ENCODE measurements at places on chromosomes 16 and 17.
A peak's percentile ranks its signal among the peaks of the same experiment; 100 is the strongest.

- DNase-seq = no peak
Measured at GRCh38 chr16:49961089-49961488, 63.9 kb upstream of the CNEP1R1 start.

GRCh38 chr17:75872434-75873351, 5.7 kb downstream of the TRIM47 start:
- DNase-seq = no peak

DNA sequence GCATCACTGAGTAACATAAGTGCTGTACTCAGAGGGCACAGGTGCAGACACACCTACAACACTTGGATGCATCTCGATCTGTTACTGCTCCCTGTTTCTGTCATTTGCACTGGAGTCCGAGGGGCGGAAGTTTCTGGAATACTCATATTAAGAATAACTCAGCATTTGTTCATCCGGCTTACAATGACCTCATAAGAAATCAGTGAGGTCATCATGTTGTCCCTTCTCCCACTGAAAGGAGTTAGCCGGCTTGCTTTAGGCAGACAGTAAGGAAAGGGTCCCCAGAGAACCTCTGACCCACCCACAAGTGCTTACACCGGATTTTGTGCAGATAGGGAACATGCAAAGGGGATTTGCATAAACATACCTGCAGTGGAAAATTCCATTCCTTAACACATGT, 344.7 kb downstream of the HAPSTR1 start:
- DNase-seq = no peak

GRCh38 chr17:27355419-27355818, 61.5 kb downstream of the WSB1 start:
- DNase-seq = no peak

DNA sequence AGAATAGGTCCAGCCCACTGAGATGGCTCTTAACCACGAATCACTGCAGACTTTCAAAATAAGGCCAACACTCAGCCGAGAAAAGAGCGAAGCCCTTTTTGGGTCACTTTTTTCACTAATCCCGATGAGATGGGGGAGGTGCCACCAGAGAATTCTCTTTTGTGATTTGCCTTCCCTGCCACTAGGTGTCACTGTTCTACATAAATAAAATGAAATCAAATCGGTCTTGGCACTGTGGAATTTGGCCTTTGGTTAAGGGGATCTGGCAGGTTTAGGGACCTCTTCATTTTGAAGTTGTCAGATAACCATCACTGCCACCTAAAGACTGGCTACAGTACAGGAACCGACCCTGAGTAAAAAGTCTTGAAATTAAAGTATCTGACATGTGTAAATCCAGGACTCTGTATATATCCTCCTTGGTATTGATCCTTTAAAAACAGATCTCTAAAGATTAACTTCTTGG, 147.0 kb downstream of the HS3ST4 start:
- no peak for DNase-seq

DNA sequence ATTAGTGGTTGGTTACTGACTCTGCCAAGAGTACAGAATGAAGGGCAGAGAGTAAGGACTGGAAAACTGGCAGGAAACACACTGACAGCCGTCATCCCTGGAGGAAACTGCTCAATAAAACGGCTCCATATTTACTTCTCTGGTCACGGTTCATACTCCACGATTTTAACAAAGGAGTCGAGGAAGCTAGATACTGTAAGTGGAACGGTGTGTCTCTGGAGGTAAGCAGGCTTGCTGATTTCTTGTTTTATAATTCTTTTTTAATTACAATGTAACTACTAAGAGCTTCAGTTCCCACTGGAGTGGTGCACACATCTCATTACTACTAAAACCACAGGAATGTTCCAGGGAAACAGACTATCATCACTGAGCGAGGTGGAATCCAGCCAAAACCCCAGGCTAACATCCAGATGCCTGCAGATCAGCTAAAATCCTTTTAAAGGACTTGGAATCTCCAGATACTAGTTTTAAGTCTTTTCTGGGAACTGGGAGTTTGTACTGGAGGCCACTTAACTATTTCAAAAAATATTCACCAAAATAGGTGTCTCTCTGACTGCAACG, 17.8 kb downstream of the SERPINF1 start:
- no peak for DNase-seq

GRCh38 chr16:15491411-15491810, 57.0 kb downstream of the BMERB1 start:
- no peak for DNase-seq

GRCh38 chr17:73820686-73821448, 176.6 kb upstream of the SDK2 start:
- DNase-seq = no peak

GRCh38 chr17:9924735-9925191, 19.7 kb upstream of the RCVRN start:
- DNase-seq = no peak

DNA sequence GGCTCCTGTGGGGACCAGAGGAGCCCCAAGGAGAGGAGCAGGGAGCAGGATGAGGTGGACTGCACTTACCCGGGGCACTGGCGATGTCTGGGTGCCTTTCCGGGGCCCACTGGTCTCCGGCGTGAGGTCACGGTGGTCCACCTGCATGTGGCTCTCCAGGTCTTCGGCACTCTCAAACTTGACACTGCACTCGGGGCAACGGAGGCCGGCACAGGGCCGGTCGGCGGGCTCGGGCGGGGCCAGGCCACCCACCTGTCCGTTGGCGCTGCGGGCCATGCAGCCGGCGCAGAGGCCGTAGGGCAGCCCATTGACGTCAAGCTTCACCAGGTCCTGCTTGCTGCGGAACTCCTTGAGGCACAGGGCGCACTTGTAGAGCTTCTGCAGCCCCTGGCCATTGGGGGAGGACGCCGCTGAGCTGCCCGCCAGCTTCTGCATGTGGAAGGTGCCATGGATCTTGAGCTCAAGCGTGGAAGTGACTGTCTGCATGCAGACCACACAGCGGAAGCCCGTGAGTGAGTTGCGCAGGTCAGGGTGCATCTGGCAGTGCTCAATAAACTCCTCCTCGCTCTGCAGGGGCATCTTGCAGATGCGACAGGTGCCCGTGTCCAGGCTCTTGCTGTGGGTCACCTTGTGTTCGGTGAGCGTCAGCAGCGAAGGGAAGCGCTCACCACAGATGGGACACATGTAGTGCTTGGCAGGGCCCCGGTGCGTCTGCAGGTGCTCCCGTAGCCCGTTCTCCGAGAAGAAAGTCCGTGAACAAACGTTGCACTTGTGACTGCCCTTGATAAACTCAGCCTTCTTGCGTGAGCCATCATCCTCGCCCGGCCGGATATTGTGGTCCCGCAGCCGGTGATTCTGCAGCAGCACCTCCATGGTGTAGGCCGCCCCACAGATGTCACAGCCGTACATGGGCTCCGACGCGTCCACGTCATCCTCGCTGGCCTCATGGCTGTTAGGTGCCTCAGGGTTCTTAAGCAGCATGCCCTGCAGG, 220.0 kb downstream of the ZNF423 start:
- DNase-seq = no peak

DNA sequence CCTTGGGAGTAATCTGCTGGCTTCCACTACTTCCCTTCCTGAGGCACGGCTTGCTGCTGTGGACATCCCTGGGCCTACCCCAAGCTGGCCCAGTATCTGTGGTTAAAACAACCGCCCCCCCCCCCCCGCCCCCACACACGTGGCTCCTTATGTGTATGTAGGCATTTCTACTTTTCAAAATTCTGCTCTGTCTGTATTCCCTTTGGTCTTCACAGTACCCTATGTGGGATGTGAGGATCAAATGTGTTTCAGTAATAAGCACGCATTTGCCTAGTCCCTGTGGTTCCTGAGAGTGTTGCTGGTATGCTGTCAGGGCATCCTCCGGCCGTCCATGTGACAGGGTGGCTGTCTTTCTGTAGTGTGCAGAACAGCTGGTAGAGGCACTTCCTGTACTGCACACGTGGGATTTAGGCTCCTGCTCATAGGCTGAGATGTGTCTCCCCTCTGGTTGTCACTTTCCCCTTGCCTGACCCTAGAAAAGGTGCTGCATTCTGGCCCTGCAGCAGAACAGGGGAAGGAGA, 2.2 kb downstream of the NT5M start:
- DNase-seq = peak; percentile 22

DNA sequence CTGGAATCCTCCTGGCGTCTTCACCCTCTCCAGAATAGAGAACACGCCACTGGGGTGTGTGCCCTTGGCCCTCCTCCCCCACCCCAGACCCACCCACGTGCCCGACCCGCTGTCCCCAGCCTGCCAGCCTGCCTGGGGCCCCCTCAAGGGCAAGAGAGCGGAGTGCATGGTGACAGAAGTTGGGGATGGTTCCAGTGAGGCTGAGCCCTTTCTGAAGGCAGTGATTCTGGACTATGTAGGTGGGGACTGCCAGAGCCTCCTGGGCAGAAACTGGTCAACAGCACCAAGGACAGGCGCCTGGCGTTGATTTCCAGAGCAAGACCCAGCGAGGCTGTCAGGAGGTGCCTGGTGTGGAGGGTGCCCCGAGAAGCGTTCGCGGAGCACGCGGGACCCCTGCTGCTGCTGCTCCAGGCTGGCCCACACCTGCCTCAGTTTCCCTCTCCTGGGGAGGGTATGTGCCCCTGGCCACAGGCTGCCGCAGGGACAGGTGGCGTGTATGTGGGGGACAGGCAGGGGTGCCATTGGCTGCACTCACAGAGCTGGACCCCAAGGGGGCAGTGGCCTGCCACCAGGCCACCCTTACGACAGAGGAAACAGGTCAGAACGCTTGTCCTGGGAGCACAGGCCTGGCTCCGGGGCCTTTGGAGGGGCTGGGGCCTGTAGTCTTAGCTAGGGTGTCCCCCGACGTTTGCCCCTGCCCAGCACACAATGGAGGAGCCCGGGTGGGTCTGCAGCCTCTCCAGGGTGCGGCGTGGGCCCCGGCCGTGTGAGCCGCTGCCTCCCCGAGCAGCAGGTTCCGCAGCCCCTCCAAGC, 1.2 kb downstream of the SSTR5 start:
- no peak for DNase-seq

DNA sequence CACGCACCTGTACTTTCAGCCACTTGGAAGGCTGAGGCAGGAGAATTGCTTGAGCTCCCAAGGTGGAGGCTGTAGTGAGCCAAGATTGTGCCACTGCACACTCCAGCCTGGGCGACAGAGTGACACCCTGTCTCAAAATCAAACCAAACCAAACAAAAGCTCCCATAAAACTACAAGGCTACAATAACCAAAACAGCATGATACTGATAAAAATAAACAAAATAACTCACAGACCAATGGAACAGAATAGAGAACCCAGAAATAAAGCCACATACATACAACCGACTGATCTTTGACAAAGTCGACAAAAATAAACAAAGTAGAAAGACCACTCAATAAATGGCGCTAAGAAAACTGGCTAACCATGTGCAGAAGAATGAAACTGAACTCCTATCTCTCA, 37.2 kb downstream of the BRD7 start:
- no peak for DNase-seq

Measured in stimulated activated CD4-positive, alpha-beta T cell treated with anti-CD3 and anti-CD28 coated beads, Interleukin-12 subunit alpha, Interleukin-12 subunit beta, amount 100 ng/mL, for 4 hours (primary cell).